GM03348 (cell line): ENCODE measurements at places on chromosomes 16 and 17.
A peak's percentile ranks its signal among the peaks of the same experiment; 100 is the strongest.

GRCh38 chr17:77768248-77768852 lies 190.2 kb upstream of the TNRC6C start:
- peak; percentile 25 for DNase-seq

- DNase-seq, result no peak
Observed at GRCh38 chr16:57699899-57700298, 5.3 kb downstream of the DRC7 start.

- DNase-seq, result no peak
Observed at GRCh38 chr16:85453194-85453678, 159.9 kb upstream of the GSE1 start.

- no peak for DNase-seq
Observed at GRCh38 chr17:52965856-52966255, 807.3 kb upstream of the CA10 start.

DNA sequence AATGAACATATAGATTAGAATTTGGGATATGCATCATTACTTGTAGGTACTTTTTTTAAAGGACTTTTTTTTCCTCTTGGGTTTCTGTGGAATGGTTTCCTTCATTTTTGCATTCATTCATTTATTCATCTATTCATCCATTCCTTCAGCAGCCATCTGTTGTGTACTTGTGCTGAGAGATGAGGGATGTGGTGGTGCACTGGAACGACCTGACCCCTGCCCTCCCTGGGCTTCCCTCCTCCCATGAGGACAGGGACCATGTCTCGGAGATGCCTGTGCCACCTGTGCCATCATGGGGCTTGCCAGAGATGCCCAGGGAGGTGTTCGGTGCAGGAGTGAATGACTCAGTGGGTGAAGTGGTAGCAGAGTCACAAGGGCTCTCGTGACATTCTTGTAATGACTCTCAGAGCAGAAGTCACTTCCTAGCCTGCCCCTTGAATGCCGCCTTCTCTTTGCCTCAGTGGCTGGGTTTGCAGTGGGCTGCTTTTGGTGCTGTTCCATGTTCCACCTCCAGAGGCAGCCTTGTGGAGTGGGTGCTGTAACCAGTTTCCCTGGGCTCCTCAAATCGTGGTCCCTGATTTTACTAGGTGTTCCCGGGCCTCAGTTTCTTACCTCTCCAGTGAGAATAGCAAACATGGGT lies 43.9 kb downstream of the CLEC16A start:
- no peak for DNase-seq

DNA sequence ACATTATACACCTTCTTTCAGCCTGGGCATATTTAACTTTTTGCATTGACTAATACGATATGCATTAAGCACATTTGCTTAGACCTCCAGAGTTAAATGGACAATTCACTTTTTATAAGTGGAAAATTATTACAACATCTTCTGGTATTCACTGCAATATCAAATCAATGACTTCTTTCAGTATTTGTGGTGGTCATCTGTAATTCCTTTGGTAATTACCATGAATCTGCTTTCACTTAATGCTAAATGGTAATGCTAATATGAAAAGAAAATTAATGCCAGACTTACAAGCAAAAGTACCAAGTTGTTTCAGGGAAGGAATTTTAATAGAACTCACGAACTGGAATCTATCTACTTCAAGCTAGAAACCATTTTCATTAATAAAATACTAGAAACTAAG lies 6.4 kb downstream of the GPATCH8 start:
- DNase-seq, result peak; percentile 37

DNA sequence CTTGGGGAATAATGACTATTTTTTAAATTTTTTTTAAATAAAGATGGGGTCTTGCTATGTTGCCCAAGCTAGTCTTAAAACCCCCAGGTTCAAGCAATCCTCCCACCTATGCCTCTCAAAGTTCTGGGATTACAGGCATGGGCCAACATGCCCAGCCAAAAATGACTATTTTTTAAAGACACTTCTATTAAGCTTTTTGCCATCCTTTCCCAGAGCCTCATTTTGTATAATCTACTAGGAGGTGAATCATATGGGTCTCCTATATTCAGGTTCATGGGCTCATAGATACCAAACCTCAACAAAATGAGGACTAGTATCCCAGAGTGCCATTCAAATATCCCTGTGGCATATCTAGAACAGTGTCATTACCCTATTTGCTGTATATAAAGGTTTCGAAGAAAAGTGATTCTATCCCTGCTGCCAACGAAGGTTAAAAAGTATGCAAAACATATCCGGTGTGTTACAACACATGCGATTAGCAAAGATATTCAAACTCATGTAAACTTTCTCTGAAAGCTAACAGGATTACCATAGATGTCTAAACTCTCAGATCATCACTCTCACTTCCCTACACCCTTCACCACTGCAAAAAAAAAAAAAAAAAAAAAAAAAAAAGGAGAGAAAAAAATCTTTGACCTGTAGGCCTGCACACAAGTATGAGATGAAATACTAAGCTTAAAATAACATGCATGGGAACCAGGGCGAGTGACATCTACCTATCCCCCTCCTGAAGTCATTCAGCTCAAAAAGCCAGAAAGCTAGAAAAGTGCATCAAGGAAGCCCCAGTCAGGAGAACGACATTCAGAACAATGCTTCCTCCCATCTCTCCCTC lies 23.5 kb downstream of the XPO6 start:
- no peak for DNase-seq

- no peak for DNase-seq
Observed at GRCh38 chr17:32827227-32827626, 49.7 kb downstream of the MYO1D start.

- no peak for DNase-seq
Observed at GRCh38 chr16:46927273-46927672, 43.1 kb downstream of the GPT2 start.

DNA sequence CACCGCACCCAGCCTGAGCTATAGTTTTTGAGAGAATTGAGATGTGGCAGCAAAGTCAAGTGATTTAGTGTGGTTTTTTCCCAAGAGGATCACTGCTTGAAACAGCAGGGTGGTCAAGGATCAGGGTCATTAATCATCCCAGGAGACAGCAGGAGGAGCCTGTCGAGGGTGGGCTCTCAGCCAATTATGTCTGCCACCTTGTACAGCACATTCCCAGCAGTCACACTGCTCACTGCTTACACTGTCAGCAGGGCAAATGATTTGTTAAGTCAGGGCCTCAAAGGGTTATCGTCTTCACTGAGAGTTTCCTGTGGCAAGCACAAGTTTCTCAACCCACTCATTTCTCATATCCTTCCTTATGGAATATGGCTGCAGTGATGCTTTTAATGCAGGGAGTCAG lies 13.2 kb downstream of the B3GNT9 start:
- no peak for DNase-seq

- peak; percentile 42 for DNase-seq
Observed at GRCh38 chr17:41049110-41049509, 2.0 kb upstream of the KRTAP2-1 start.

DNA sequence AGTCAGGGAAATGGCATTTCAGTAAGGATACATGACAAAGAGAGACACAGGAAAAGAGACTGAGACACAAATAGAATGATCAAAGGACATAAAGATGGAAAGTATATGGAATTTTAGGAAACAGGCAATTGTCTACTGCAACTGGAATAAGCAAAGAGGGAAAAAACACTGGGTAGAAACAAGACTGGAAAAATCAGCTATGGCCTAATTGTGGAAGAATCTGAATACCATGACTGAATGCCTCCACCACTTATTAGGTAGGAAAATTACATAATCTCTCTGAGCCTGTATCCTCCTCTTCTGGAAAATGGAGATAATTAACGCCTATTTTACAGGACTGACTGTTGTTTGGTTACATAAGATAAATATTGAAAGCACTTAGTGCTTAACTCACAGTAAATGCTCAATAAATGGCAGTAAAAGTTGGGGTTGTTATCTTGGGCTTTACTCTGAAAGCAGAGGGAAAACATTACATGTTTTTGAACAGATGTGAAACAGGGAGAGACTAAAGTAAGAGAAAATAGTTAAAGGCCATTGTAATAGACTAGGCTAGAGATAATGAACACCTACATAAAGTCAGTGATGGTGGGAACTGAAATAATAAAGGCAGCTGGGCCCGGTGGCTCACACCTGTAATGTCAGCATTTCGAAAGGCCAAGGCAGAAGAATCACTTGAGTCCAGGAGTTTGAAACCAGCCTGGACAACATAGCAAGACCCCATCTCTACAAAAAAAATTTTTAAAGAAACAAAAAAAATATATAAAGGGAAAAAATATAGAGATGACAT lies 63.5 kb upstream of the C17orf78 start:
- DNase-seq, result no peak

DNA sequence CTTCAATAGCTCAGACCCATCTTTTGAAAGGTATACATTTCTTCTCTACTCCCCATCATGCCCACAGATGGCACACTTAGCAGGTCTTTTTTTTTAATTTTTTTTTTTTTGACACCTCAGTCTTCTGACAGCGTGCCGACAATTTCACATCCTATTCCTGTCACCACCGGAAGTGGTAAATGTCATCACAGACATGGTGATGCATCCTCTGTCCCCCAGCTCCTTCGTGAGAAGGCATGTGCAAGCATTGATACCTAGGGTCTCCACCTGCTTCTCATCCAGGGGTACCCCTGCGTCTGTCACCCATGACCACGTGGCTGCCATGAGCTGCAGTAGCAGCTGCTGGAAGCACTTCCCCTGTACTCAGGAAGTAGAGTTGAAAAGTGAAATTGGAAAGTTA lies 35.6 kb downstream of the ELAC2 start:
- DNase-seq, result no peak
